ENCODE measurements at places on chromosomes 1 and 21. TPM values are rescaled to one million over a fixed set of nuclear protein-coding genes. Genes with fewer than 3 reads are reported as not detected.

SPATA21 gene
- polyA plus RNA-seq, result 0.27 TPM

DNA sequence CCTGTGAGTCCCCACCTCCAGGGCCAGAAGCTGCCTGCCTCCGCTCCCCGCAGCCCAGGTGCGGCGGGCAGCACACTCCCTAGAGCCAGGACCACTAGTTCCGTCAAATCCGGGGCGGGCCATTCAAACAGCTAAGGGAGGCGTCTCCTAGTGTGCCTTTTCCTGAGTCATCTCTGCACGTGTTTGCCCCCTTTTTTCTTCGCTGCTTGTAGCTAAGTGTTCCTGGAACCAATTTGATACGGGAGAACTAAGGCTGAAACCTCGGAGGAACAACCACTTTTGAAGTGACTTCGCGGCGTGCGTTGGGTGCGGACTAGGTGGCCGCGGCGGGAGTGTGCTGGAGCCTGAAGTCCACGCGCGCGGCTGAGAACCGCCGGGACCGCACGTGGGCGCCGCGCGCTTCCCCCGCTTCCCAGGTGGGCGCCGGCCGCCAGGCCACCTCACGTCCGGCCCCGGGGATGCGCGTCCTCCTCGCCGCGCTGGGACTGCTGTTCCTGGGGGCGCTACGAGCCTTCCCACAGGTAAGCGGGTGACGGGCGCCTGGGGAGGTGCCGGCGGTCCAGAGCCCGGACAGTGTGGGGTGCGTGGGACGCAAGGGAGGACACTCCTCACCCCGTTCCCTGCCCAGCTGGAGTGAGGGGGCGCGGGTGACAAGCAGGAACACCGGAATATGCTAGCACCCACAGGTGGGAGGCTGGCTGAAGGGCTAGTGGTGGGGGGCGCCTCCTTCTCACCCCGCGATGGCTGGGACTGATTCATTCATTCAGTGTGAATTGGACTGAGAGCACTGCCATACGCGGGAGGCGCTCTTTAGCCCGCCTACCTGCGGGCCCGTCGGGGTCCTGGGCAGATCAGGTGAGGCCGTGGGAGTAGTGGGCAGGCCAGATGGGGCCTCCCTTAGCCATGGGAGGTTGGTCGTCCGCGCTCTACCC is at the start of gene TNFRSF8:
Gene TNFRSF8 (plus strand): TSS at position 163 of the 932 bp plus-strand sequence. CDS start 296 bp downstream, at position 459.
- DNase-seq, result no peak

- DNase-seq, result no peak
Measured at GRCh38 chr1:59856725-59857338, 42.1 kb downstream of the HOOK1 start.

DNA sequence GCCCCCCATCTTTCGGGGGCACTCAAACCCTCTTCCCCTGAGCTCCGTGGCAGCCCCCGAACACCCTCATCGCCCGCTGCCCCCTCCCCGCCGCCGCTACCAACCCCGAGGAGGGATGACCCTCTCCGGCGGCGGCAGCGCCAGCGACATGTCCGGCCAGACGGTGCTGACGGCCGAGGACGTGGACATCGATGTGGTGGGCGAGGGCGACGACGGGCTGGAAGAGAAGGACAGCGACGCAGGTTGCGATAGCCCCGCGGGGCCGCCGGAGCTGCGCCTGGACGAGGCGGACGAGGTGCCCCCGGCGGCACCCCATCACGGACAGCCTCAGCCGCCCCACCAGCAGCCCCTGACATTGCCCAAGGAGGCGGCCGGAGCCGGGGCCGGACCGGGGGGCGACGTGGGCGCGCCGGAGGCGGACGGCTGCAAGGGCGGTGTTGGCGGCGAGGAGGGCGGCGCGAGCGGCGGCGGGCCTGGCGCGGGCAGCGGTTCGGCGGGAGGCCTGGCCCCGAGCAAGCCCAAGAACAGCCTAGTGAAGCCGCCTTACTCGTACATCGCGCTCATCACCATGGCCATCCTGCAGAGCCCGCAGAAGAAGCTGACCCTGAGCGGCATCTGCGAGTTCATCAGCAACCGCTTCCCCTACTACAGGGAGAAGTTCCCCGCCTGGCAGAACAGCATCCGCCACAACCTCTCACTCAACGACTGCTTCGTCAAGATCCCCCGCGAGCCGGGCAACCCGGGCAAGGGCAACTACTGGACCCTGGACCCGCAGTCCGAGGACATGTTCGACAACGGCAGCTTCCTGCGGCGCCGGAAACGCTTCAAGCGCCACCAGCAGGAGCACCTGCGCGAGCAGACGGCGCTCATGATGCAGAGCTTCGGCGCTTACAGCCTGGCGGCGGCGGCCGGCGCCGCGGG is 837 bp downstream of the FOXD3 start:
- no peak for DNase-seq

GRCh38 chr1:222624214-222624613 is 6.3 kb downstream of the MIA3 start:
- no peak for DNase-seq

DNA sequence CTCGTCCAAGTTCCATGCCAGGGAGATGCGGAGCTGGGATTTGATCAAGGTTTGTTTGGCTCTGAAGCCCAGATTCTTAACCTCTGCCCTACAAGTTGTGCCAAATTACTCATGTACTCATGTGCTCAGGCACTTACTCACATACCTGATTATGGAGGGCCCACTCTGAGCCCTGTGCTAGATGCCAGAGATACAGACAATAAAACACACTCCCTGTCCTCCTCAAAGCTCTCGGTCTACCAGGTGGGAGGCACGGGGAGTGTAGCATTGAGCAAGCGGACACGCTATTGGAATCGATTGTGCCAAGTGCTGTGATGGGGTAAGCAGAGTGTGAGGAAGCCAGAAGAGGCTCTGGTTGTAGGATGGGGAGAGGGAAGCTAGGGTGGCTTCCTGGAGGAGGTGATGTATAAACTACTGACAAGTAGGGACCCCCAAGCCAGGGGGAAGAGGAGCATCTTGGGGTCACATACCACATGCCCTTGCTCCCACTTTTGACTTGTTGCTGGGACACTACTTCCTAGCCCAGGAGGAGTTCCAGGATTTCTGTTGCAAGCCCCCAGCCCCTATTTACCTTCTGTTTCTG is 49.8 kb upstream of the IFNLR1 start:
- no peak for DNase-seq

- DNase-seq, result no peak
Measured at GRCh38 chr1:2267051-2267830, 39.1 kb downstream of the SKI start.

DNA sequence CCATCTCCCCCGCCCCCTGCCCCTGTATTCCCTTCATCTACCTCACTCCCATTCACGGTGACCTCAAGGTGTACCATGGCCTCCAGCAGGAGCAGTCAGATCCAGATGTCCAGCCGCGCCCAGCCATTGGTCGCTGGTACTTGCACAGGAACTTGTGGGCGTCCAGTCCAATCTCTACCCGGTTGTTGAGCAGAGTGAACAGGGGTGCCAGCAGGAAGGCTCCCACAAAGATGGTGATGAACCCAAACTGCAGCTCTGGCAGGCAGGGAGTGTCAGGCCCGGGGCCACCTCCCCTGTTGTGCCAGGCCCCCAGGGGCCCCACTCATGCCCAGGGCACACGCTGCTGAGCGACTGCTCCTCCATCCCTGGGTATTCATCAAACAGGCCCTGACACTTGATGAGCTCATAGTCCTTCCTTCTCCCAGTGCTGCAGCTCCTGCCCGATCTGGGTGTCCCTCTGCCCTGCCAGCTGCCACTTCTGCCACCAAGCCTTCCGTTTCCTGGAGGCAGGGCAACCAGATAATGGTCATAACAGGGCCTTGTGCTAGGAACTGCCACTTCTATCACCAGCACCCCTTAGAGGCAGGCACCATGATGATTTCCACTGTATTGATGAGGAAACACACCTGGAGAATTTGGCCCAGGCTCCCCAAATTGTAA is 5.7 kb upstream of the ARHGEF19 start:
- DNase-seq, result no peak
